Stimulated activated CD4-positive, alpha-beta T cell treated with anti-CD3 and anti-CD28 coated beads, Interleukin-12 subunit alpha, Interleukin-12 subunit beta, amount 100 ng/mL, for 48 hours (primary cell): ENCODE measurements at places on chromosomes 1 and 21.

- DNase-seq = no peak
These were observed 178.8 kb upstream of the ARHGEF16 start for GRCh38 chr1:3275471-3276340.

GRCh38 chr1:17014671-17015567 is 3.2 kb upstream of the ATP13A2 start:
- DNase-seq = no peak

DNA sequence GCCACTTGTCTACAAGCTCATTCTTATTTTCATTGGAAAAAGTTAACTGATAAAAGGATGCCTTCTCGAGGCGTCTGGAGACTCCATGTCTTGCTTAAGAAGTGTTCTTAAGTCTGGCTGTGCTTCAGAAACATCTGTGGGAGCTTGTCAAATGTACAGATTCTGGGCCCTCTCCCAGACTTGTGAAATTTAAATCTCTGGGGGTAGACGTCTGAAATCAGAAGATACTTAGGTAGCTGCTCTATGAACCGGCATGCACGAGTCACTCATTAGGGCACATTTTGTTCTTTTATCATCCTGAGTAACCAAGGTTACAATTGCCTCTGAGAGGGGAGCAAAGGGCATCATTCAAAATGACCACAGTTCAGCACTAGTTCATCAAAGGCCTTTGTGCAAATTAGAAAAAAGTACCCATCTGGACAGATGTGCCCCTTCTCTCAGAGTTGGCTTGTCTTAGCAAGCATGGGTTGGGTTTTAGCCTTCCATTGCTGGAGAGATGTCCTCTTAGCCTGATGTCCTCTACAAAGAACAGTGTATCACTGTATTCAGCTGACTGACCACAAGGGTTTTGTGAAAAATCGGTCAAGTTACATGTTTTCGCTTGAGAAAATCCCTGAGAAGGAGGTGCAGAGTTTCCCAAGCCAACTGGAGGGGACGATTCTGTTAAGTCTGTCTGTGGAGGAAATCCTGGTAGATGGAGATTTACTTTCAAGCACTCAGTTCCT is 156.9 kb downstream of the ASTN1 start:
- no peak for DNase-seq

DNA sequence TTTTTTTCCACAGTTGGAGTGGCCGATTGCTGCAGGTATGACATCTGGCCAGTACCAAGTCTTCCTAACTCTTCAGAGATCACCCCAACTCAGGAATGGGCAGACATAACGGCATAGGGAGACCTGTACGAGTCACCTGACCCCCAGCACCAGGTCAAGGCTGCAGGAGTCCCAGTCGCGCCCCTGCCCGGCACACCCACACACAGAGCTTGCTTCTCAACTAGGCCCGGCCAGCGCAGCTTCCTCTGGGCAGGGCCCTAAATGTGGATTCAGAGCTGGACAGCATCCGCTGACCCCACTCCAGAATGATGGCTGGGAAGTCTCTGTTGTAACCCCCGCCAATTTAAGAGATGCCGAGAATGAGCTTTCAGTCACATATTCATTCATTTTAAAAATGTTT is 58.8 kb upstream of the CLDN14 start:
- DNase-seq = no peak

DNA sequence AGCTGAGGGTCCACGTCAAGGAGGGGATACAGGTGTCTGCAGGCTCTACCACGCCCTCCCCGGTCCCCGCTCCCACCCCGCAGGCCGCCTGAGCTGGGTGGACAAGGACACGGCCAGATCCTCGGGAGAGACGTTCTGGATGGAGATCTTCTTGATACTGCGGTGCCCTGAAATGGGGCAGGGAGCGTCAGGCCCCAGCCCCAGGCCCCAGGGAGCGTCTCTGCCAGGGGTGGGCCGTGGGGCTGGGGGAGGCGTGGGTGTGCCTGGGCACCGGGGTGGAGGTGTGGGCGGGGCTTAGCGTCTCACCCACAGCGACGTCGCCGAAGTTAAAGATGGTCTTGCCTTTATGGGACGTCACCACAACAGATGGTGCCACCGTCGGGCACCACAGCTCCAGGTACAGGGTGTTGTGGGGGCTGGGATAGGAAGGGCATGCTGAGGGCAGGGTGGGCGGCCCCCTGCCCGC is 7.3 kb upstream of the TMEM52 start:
- DNase-seq = no peak

- no peak for DNase-seq
These were observed 561.3 kb downstream of the NCAM2 start for GRCh38 chr21:21559285-21560045.

DNA sequence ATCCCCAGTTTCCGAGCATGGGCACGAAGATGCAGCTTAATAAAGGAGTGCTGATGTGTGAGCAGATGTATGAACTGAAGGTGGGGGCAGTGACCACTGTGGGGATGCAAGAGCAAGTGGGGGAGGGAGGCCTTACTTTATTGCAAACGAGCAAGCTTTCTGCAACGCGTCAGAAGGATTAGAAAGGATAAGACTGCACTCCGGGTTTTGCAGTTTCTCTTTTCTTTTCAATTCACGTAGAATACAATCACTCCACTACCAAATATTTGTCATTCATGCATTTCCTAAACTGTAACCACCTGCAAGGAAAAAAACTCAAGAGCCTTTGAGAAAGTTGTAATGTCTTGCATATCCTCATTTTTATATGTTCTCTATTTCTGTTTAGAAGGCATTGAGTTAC is 4.3 kb upstream of the OR2C3 start:
- no peak for DNase-seq

DNA sequence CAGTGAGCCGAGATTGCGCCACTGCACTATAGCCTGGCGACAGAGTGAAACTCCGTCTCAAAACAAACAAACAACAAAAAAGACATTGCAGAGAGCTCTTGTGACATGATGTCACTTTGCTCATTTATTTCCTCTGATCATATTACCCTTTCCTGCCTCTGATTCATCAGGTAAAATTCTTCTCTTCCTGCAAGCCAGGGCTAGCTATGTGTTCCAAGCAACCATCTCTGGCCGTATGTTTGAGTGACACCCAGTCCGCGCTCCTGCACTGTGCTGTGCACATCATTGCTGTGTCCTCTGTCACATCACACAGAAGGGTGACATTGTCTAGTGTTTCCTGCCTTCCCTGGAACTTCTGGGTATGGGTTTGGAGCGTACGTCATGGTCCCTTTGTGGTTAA is 251.3 kb downstream of the PCP4 start:
- no peak for DNase-seq

GRCh38 chr1:117392771-117393170 is 25.5 kb downstream of the MAN1A2 start:
- DNase-seq = no peak
